KG1 (cell line): ENCODE measurements at places on chromosomes 2 and 18.

- DNase-seq: no peak
Measured at GRCh38 chr2:2573658-2574293, 242.7 kb upstream of the MYT1L start.

DNA sequence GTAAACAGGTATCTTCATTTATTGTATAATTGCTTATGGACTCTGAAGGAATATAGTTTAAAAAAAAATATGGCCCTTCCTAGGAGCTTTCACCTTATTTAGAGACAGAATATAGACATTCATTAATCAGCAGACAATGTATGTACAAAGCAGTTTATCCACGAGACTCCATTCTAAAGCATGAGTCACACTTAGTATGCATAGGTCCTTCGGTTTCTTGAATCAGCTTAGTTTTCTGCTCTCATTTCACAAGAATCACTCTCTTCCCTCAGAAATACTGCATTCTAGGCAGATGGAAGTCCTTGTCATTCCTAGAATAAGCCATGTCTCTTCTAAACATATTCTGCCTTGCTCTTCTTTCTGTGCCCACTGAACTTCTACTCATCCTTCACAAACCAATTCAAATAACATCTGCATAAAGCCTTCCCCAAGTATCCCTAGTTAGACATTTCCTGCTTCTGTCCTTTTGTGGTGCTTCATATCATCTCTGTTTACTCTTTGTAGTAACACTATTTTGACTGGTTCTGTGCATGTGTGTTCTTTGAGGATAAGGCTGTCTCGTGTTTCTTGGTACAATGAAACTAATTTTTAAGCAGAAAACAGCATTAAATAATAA, 84.5 kb downstream of the PTRHD1 start:
- no peak for DNase-seq

- DNase-seq: no peak
Measured at GRCh38 chr2:164831887-164832286, 9.7 kb downstream of the COBLL1 start.

GRCh38 chr2:99072551-99072950, 69.0 kb upstream of the C2orf15 start:
- no peak for DNase-seq

GRCh38 chr2:12090590-12090989, 344.2 kb downstream of the LPIN1 start:
- DNase-seq: no peak

GRCh38 chr2:190500054-190500502, 34.4 kb downstream of the NEMP2 start:
- DNase-seq: no peak

DNA sequence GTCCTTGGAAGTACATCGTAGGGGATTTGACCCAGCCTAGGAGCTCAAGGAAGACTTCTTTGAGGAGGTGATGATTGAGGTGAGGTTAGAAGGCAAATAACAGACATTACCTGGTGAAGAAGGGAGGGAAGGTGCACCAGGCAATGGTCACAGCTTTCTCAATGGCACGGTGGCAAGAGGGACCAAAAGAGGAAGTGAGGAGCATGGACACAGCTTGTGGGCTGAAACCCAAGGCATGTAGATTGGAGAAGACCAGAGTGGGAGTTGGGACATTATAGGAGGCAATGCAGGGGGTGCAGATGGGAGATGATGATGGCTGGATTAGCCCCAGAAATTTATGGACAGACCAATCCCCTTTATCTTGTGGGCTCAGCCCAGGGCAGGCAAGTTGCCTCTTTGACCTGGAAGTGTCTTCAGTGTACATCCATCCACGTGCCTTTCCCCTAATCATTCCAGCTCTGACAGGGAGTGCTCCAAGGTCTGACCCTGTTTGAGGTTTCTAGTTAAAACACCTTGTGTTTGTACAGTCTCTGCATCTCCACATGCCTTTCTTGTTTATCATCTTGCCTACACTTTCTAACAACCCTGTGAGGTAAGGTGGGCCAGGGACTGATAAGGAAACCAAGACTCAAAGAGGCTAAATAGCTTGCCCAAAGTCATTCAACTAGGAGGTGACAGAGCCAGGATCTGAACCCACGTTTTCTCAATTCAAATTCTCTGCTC, 59.1 kb downstream of the NRP2 start:
- DNase-seq: no peak

GRCh38 chr2:218852911-218853667, 6.5 kb upstream of the WNT6 start:
- peak; percentile 38 for DNase-seq

- DNase-seq: no peak
Measured at GRCh38 chr2:172420216-172420615, 7.2 kb upstream of the ITGA6 start.

DNA sequence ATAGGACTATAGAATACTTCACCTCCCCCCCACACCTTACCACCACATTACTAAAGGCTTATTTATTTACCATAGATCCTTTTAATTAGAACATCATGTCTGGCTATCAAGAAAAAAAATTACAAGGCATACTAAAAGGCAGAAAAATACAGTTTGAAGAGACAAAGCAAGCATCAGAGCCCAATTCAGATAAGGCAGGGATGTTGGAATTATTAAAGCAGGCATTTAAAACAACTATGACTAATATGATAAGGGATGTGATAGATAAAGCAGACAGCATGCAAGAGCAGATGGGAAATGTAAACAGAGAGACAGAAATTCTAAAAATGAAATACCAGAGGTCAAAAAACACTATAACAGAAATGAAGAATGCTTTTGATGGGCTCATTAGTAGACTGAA, 55.4 kb upstream of the SMIM21 start:
- DNase-seq: no peak

DNA sequence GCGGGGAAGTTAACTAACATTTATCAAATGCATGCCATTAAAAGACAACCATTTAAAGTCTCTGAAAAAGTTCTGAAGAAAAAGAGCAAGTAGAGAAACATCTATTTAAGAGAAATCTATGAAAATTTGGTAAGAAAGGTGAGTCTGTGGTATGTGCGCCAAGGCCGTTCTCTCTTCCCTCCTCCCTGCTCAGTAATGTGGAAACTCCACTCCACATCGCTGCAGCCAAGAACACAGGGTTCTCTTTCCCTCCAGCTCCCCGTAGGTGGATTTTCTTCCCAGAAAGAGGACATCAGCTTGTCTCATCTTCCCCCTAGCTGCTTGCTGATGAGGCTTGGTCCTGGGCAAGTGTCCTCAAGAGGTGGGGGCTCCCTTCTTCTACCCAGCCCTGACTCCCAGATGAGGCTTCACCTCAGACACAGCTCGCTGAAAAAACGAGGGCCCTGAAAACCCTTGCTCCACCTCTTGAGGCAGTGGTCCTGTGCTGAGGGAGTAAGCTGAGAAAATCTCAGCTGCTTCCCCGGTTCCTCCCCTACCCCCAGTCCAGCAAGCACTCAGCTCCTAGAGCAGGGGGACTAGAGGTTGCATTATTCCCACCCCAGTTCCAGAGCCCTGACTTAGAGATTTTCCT, 45.8 kb upstream of the PTPRM start:
- DNase-seq: no peak

DNA sequence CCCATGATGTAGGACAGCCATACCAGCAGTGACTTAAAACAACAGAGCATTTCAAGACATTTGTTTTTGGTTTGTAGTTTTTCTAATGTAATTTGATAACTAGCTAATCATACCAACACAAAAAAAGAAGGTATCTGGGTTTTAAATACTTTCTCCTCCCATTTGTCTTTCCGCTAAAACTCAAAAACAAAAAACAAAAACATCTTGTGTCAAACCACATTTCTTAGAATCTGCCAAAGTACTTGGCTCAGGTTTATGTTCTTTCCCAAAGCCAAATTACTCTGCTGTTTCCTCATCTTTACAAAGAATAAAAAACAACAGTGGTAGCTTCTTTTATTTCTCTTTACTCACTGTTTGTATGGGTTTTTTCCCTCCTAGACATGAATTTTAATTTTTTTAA, 71.5 kb downstream of the GREB1L start:
- DNase-seq: no peak

DNA sequence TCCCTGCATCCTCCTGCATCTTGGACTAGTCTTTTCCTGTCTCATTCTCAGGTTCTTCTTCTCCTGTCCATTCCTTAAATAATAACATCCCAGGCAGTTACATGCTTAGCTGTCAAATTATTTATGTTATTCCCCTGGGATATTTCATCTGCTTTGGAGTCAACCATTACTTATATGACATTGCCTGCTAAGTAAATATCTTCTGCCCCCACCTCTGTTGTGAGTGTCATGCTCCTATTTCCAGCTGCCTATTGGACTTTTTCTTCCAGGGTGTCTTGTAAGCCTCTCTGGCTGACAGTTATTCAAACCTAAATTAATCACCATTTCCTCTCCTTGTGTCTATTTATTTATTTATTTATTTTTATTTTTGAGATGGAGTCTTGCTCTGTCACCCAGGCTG, 124.7 kb upstream of the RASGRP3 start:
- DNase-seq: no peak

GRCh38 chr2:161546635-161547034, 77.6 kb upstream of the SLC4A10 start:
- DNase-seq: no peak

- DNase-seq: no peak
Measured at GRCh38 chr2:205895981-205896655, 189.9 kb downstream of the INO80D start.

GRCh38 chr2:10844097-10844496, 31.5 kb upstream of the PDIA6 start:
- no peak for DNase-seq

DNA sequence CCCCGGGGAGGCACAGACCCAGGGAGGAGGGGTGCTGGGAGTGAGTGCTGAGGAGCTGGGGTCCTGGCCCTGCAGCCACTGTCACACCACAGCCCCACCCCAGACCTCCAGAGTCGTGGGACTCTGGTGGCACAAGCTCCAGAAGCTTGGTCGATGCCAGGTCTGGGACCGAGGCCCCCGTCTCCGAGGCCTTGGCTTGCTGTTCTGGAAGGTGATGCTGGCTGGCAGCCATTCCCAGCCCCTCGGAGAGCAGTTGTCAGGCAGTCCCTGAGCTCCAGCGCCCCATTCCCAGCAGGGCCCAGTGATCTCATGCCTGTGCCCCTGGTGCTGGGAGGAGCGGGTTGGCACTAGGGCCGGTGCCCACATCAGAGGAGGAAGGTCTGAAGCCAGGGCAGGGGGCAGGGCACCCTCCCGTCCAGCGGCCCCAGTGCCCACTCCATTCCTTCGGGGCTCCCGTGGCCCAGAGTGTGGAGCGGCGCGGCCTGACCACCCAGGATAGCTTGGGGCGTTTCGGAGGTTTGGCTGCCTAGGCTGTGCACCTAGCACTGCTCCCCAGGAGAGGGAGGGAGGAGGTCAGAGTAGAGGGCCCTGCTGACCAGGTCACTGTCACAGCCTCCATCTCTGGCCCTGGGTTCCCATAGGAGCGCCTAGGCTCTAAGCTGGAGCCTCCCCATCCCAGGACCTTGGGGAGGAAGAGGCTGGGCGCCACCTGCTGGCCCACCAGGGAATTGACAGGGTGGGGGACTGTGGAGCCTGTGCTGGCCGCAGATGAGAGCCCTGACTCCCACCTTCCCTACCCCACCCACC, 16.8 kb upstream of the ALPI start:
- DNase-seq: no peak

GRCh38 chr2:33505966-33506365, 29.5 kb downstream of the RASGRP3 start:
- DNase-seq: no peak

GRCh38 chr18:38551881-38552280, 986.3 kb upstream of the CELF4 start:
- DNase-seq: no peak

DNA sequence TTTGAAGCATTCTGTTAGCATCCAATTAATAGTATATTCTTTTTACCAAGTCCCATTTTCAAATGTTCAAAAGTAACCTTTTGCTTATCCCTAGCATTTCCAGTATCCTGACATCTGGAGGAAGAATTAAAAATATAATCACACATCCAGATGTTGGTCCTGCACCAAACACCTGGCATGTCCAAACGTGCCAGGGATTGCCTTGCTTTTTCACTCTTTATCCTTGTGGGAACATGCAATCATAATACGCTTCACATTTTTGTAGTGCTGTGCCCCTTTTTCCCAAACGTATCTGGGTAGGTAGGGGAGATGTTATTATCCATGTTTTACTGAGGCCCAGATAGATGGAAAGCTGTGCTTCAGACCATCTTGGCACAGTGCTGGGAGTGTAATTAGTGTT, 133.0 kb downstream of the TPGS2 start:
- no peak for DNase-seq

- DNase-seq: no peak
Measured at GRCh38 chr2:44392338-44392943, 30.7 kb downstream of the CAMKMT start.

DNA sequence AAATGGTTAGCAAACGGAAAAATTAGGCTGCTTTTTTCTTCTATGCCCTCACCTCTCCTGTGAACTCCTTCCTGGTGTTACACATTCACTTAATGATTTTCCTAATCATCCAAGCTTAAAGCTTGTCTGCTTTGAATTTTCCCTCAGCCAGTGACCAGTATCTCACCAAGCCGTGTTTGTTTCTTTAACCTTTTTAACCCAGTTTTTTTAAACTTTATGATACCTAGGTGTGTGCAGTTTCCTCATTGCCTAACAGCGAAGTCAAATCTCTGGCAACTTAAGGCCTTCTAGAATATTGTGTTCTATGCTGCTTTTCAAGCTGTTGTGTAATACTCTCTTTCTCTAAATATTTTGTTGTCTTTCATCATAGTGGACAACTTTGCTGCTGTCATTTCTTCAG, 113.0 kb downstream of the PIK3C3 start:
- DNase-seq: no peak

GRCh38 chr2:69770193-69770702, 28.3 kb downstream of the ANXA4 start:
- DNase-seq: no peak

DNA sequence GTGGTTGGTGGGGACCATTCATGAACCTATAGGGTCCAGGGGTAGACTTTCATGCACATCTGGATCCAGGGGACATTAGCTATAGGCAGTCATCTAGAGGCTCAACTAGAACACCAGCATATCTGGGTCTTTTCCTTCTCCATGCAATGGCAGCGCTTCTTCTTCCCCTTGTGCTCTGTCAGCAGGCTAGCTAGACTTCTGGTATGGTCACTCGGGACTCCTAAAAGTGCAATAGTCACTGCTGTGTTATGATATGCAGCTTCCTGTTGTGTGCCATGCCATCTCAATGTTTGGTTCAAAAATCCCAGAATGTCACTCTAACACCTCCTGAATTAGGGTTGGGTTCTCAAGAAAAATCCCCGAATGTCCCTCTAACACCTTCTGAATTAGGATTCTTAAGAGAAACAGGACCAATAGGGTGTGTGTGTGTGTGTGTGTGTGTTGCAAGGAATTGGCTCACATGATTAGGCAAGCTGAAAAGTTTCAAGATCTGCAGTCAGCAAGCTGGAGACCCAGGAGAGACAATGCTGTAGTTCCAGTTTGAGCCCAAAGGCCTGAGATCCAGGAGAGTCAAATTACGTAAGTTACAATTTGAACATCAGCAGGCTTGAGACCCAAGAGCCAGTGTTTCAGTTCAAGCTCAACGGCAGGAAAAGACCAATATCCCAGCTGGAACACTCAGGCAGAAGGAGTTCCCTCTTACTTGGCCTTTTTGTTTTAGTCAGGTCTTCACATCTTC, 97.1 kb upstream of the LTBP1 start:
- no peak for DNase-seq

DNA sequence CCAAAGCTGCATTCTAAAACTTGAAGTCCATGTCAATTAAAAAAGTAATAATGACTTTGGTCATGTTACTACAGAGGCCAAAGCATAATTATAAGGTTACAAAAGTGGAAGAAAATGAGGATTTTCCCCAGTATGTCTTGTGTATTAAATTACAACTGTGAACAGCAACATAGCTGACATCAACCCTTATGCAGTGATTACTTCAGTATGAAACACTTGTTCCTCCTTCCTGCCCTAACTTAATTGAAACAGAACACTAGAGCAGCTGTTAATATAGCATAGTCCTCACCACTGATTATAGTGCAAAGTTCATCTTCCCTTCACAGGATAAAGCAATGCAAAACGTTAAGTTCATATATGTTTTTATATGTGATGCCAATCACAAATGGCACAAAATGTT, 29.9 kb downstream of the EPB41L3 start:
- no peak for DNase-seq
